ENCODE measurements at places on chromosomes 3 and 15.

DNA sequence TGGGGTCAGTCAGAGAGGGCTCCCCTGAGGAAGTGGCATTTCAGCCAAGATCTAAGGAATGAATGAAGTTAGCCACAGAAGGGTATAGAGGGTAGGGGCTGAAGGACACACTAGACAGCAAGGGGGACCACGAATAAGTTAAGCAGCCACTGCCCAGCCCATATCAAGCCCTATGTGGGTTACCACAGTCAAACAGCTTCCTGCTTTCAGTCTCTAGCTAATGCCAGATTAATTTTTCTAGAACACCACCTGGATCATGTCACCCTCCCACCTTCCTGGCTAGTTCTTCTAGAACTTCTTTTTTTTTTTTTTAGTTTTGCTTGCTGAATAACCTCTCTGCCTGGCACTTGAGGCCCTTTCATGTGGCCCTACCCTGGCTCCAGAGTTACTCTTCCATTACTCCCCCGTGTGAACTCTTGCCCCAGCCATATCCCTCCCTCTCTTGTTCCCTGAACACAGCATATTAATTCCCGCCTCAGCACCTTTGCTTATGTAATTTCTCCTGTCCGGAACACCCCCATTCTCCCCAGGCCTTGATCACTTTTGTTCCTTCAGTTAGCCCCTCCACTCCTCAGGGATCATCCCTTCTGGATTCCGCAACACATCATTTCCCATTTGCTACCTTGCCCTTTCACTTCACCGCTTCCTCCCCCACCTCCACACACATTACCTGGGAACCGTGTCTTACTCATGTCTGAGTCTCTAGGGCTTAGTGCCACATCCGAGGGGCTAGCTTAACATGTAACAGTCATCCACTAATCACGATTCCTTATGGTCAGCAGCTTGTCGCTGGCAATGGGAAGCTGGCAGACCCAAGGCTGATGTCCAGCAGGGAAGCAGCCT lies 20.6 kb upstream of the BNC1 start:
- no peak for DNase-seq

- no peak for DNase-seq
Measured at GRCh38 chr3:136956971-136957370, 812 bp upstream of the IL20RB start.

DNA sequence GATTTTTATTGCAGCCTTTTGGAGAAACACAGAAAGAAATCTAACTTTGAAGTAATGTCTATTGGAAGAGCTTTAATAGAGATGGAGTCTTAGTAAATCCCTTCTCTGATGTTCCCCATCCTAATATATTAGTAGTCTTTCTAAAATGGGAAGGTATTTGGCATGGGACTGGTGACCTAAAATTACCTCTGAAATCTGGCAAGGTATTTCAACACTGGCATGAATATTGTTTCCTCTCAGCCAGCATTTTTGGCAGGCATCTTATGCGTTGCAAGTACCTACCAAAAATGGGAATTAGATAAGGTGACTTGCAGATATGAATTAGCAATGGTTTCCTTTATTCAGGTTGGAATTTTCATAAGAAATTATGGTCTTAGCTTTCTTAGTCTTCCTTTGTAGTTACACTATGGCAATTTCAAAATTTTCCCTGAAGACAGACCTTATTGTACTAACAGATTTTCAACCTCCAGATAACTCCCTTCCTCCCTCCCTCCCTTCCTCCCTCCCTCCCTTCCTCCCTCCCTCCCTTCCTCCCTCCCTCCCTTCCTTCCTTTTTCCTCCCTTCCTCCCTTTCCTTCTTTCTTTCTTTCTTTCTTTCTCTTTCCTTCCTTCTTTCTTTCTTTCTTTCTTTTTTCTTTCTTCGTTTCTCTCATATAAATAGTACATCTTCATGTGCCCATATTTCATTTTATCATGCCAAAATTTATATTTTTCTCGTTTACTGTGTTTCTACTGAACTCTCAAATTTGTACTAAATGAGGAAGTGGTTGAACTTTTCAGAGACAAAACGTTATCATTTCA lies 168.2 kb upstream of the KCNMB2 start:
- DNase-seq, result no peak

DNA sequence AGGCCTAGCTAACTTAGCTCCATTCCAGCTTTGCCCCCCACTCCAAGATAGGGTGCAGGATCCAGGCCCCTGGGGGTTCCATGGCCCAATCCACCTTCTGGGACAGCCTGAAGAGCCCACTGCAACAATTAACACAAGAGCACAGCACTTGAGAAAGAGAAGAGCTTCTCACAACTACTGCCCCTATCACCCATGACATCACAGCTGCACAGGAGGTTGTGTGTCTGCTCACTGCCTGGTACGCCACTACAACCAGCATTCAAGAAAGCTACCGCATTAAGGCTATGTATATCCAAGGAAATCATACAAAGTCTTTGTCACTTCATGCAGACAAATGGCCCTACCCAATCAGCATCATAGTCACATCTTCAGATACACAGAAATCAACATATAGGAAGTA lies 62.0 kb downstream of the MYO5A start:
- no peak for DNase-seq

GRCh38 chr3:69324362-69325025 lies 61.4 kb downstream of the FRMD4B start:
- DNase-seq, result no peak

DNA sequence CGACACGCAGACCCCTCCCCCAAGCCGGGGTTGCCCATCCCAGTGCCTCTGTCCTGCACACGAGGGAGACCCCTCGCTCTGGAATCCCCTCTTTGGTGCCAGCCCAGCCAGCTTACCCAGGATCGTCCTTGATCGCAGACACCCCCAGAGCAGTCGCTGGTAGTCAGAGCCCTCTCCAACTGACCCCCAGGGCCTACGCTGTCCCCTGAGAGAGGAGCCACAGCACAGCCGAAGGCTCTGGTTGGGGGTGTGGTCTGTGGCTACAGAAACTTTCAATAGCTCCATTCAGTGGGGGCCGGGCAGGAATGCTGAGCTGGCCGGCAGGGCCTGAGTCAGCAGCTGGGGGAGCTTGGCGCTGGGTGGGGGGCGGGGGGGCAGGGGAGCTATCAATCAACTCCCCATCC lies at the start of gene LCTL:
Gene LCTL (minus strand): TSS at position 258 of the 404 bp plus-strand sequence. CDS start 633 bp downstream, outside the sequence.
- DNase-seq, result no peak

DNA sequence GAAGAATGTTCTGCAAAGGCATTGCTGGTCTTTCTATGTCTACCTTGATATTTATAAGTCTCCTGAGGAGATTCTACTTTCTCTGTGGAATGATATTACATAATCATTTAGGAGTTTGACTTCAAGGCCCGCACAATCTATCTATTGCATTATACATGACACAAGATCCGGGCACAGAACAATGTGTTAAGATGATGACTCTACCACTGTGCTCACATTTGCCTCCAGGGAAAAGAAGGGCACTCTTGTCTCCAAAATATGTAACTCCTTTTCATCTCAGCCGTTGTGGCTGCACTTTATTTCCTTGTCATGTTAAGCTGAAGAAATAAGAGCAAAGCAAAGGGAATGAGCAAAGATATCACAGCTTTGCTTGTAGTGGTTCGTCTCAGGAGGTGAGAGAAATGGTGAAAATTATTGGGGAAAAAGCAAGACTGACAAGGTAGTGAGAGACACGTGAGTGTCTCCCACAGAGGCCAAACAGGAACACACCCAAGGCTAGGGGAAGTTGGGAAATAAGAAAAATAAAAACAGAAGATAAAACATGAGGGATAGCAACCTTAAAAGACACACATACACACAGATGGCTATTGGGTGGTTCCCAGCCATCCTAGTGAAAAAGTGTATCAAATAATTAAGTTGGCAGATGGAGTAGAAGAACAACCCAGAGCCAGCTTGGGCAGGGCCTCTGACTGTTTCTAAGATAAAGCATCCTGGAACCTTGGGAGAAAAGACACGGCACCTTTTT lies 184.3 kb downstream of the P3H2 start:
- peak; percentile 81 for DNase-seq

DNA sequence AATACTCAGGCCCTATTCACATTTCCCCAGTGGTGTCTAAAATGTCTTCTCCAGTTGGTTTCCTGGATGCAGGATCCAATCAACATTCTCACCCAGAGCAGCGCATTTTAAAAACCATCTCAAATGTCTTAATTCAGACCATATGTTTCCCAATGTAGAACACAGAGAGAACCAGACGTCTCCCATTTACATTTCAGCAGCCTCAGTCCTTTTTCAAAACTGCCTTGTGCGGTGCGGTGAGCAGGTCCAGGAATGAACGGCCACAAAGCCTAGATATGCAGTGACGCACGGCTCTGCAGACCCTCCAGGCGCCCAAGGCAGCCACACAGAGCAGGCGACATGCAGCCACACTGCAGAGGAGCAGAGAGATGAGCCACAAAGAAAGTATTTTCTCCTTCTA lies 66.1 kb upstream of the MEX3B start:
- DNase-seq, result peak; percentile 45

GRCh38 chr3:149494022-149494758 lies 19.7 kb downstream of the TM4SF4 start:
- DNase-seq, result peak; percentile 50

DNA sequence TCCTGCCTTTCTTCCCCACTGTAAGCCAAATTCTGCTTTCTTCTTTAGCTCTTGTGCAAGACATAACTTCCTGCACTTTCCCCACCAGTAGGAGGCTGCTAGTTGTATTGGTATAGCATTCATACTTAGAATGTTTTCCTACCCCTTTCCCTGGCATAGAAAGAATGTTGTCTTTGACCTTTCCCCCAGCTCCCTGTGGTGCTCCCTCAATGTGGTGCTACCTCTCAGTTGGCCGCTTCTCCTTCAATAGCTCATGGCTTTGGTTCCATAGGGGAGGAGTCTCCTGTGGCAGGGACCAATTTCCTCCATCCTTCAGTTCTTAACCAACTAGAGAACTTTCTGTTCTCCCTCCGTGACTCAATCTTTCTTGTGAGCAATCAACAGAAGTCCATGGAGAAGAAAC lies 67.5 kb upstream of the AKAP13 start:
- DNase-seq, result no peak
